ENCODE measurements at places on chromosomes 3 and 15. TPM values are rescaled to one million over a fixed set of nuclear protein-coding genes. Genes with fewer than 3 reads are reported as not detected.

TM2D3 gene
- total RNA-seq, result 85.4 TPM

DNA sequence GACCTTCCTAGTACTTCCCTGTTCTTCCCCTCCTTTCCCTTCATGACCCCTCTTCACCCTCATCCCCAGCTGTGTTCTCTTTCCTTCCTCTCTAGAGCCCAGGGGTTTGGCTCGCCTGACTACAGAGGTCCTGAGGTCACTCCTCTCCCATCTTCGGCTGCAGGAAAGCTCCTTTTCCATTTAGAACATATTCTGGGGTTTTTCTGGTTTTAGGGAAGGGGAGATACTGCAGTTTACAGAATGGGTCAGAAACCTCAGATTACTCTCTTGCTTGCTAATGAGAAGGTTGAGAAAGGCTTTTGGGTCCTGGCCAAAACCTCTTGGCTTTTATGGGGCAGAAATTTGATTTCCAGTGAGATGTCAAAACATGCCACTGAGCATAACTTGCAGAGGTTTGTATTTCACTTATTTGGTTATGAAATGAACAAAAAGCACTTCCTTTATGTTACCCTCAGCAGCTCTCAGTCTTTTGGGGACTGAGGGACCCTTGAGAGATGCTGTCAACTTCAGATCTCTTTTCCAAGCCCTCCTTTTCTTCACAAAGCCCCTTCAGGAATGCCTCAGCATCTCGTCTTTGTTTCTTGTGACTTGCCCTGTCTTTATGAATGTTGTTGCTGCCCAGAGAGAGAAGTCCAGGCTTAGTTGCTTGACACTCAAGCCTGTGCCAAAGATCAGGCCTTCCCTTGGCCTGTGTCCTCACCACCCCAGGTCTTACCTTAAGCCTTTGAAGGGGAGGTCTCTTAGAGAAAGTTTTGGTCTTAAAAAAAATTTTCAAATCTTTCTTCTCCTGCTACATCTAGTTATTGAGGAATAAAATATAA lies 121.7 kb upstream of the TPM1 start:
- no peak for DNase-seq

GRCh38 chr3:133466531-133467386 lies 66.9 kb downstream of the BFSP2 start:
- DNase-seq, result no peak

DNA sequence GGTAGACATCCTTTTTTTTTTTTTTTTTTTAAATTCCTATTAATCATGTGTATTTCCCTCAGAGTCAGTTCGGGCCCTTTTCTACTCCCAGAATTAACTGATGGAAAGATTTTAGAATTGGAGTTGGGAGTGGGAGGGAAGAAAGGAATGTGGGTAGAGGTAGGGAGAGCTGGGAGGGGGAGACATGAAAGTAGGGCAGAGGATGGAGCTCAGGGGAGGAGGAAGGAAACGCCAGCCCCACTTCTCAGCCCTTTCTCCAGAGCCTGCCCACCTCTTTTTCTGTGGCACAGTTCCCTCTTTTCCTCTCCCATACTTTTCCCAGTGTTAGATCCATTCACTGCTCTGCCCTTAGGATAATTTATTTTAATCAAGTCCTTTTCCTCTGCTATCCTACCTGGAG lies 129.4 kb downstream of the VPS8 start:
- no peak for DNase-seq

DNA sequence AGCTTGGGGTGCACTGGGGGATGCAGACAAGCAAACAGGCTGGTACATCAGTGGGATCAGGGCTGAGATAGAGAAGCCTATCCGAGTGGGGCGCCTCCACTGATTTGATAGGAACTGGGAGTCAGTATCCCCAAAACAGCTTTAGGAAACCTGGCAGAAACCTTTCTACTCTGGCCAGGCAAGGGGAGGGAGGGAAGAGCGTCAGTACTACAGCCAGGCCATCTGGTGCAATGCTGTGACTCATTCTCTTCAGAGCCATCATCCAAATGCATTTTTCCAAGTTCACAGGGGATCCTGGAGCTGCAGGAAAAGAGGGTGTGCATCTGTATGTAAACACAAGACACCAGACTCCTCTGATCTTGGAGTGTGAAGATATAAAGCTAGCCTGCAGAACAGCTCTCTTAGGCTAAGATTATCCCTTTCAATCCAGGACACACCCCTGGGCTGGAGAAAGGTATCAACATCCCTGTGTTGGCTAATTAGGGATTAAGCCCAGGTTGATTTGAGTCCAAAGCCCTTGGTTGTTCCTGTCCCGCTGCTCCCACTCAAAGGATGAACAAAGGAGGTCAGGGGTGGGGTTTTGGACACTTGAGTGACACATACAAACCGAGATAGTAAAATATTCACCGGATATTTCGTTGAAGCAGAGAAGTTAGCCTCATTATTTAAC lies 9.3 kb downstream of the GALNT15 start:
- no peak for DNase-seq

Data from CD4-positive, CD25-positive, alpha-beta regulatory T cell (primary cell).